ENCODE measurements at places on chromosomes 12 and 14.
A peak's percentile ranks its signal among the peaks of the same experiment; 100 is the strongest.

GRCh38 chr14:29627137-29627536 is 300.5 kb downstream of the PRKD1 start:
- no peak for DNase-seq

DNA sequence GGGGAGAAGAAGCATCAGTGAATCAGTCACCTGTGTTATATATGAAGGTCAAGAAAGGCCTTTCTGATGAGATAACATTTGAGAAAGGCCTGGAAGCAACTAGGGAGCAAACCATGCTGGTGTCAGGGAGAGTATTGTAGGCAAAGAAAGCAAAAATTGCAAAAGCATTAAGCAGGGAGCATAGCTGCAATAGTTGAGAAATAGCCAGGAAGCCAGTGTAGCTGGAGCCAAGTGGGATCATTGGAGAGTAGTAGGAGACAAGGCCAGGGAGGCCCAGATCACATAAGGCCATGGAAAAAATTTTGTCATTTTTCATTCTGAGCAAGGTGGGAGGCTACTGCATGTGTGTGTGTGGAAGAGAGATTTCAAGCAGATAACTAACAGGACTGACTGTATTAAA is 18.8 kb upstream of the MAGOHB start:
- DNase-seq = no peak

GRCh38 chr12:101552277-101552676 is 42.5 kb upstream of the MYBPC1 start:
- DNase-seq = no peak

DNA sequence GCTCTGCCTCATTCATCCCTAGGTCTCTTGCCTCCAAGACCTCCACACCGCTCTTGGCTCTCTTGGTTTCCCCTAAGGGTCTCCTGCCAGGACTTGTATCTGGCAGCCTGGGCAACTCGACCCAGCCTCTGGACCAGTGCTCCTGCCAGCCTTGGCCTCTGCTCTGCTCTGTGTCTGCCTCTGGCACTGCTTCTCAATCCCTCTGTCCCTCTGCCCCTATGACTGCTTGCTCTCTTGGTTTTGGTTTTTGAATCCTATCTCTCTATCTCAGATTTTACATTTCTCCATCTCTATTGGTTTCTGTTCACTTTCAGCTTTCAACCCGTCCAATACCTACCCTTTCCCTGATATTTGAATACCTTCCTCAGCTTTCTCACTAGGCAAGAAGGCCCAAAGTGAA is 6.3 kb downstream of the ITGA5 start:
- DNase-seq = no peak

DNA sequence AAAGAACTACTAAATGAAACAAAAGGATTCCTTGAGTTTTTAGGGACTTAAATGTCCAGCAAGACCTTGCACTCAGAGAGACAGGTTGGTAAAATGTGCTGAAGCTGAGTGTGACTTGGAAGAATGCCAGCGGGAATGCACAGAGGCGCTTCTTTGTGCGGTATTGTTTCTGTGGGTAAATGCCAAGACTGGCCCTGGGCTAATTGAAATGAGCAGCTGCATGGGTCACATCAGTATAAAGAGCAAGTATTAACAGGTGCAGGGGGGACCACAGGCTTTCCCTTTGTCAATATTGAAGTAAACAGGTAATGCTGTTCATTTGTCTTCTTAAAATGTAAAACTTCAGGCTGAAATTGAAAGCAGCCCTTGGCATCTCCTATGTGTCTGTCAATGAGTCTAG is 74.3 kb downstream of the LMO3 start:
- peak; percentile 93 for DNase-seq

GRCh38 chr14:69587389-69587788 is 12.7 kb upstream of the CCDC177 start:
- DNase-seq = no peak

DNA sequence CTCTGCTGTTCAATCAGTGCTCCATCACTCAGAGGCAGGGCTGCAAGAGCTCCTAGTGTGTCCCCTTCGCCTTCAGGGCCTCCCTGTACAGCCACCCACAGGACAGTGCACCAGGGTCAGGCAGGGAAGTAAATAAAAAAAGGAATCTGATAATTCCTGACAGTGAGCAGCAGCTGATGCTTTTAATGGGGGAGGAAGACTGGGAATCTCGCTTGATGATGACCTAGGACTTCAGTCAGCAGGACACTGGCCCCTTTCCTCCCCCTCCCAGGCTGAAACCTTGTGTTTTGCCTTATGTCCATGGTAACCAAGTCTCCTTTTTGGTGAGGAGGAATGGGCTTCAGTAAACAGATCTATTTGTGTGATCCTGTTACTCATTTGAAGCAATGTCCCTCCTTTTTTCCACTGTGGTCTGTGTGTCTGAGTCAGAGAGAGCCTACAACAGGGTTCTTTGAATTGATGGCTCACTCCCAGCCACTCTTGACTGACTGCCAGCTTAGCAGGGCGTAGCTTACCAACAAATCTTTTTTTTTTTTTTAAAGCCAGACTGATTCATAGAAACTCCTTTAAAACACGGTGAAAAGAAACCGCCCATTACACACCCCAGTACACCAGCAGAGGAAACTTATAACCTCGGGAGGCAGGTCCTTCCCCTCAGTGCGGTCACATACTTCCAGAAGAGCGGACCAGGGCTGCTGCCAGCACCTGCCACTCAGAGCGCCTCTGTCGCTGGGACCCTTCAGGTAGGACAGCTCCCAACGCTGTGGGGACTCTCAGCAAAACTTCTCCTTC is at the start of gene EMP1:
Gene EMP1 (plus strand): TSS at position 597 of the 792 bp plus-strand sequence. CDS start 14,785 bp downstream, outside the sequence.
- DNase-seq = no peak

DNA sequence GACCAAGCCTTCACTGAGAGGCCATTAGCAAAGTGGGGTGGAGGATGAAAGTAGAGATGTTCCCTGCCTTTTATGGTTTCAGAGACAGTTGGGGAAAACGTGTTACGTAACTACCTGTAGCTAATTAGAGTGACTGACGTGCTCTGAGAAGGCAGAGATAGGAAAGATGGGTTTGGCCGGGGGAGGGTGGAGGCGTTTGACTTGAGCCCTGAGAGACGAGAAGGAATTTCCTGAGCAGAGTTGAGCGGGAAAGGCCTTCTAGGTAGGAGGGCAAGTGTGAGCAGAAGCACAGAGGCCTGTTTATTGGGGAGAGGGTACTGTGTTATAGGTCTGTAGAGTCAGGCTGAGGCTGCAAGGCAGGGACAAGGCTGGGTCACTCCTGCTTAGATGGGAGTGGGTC is 8.6 kb downstream of the TUNAR start:
- no peak for DNase-seq

DNA sequence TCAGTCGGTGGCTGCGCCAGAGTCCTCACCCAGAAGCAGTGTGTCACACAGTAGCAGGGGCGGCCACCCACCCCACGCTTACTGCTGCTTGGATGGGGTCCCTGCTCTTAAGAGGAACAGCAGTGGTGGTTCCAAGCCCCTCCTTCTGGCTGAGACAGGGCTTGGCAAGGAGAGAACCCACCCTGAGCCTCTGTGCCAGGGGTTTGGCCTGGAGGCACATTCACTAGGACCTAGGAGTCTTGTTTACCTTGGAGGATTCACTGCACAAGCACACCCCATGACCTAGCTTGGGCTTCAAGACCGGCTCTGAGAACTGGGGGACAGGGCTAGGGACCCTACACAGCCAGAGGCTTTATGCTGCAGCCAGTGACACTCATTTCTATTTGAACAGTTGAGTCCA is 78.6 kb downstream of the NT5DC3 start:
- DNase-seq = no peak

All from NCI-H748 treated with DMSO at 0.1 percent for 48 hours (cell line).